Natural killer cell treated with Interleukin-12 subunit alpha and Interleukin-12 subunit beta and Interleukin-15 and Interleukin-18, amount 100 ng/mL, for 72 hours (primary cell): ENCODE measurements at places on chromosomes 6 and 20.

DNA sequence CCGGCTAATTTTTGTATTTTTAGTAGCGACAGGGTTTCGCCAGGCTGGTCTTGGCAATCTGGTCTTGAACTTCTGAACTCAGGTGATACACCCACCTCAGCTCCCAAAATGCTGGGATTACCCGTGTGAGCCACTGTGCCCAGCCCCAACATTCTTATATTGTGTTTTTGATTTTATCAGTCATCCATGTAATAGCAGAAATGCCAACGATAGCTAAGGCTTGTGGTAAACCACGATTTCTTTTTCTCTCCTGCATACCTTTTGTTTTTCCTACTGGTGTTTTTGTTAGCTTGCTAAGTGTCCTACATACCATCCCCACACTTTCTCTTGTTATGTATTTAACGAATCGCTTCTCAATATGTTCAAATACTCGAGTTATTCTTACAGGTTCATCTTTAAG is 12.1 kb downstream of the PHACTR2 start:
- DNase-seq: no peak

DNA sequence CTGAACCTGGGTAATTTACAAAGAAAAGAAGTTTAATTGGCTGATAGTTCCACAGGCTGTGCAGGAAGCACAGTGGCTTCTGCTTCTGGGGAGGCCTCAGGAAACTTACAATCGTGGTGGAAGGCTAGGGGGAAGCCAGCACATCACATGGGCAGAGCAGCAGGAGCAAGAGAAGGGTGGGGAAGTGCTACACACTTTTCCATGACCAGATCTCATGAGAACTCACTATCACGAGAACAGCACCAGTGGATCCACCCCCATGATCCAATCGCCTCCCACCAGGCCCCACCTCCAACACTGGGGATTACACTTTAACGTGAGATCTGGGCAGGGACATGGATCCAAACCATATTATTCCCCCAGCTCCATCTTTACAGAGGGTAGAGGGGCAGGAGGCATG is 166.4 kb downstream of the NFATC2 start:
- no peak for DNase-seq

- DNase-seq: peak; percentile 93
Observed at GRCh38 chr6:35731736-35732532, 4.9 kb upstream of the ARMC12 start.

DNA sequence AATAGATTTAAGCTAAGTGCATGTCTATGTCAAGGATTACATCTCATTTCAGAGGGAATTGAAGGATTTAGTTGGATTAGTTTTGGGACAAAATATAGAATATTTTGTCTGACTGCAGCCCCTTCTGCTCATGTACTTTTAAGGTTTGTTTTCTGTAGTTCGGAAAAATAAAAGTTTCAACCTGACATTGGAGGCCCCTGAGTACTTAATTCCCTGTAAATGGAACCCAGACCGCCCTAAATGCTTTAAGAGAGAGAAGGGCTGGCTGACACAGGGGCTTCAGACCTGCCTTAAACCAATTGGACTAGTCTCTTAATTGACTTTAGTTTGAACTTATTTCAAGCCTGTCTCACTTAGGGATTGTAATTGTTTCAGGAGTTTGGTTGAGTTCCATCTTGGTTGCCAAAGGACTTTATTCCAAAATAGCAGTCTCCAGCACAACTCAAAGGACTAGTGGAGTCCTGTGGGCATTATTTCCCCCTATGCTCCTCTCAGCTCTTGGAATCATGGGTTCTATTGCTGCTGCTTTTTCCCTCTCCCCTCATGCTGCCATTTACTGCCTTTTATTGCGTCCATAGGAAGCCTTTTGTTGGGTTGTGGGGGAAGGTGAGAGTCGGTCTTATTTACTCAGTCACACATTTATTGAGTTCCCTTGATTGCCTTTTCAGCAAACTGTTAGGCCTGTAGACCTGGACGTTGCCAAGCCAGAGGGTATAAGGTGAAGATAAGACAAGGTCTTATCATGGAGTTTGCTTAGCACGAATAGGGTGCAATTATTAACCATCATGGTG is 14.5 kb downstream of the BRD2 start:
- DNase-seq: no peak

- no peak for DNase-seq
Observed at GRCh38 chr6:41707565-41708200, 27.7 kb downstream of the TFEB start.

GRCh38 chr6:35972471-35973367 is 51.7 kb downstream of the SLC26A8 start:
- no peak for DNase-seq

- DNase-seq: no peak
Observed at GRCh38 chr6:747921-748320, 55.0 kb upstream of the EXOC2 start.

- no peak for DNase-seq
Observed at GRCh38 chr6:136863752-136864151, 41.4 kb downstream of the PEX7 start.

GRCh38 chr20:43376831-43377230 is 80.9 kb upstream of the SRSF6 start:
- no peak for DNase-seq

DNA sequence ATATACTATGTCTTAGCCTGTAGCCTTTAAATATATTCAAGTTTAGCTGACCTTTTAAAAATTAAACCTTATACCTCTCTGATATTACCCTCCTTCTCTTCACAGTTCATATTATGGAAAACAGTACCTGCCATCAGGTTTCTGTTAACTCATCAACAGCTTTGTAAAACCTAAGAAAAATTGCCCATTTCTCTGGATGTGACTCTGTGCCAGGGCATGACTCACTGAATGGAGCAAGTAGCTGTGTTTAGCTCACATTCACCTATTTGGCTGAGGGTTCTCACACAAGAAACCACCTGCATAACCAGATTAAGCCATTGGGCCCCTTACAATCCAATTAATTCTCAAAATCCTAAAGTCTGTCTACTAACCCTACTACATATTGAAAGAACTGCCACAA is 678.8 kb upstream of the MARCKS start:
- no peak for DNase-seq

GRCh38 chr6:3727036-3727435 is 24.5 kb downstream of the PXDC1 start:
- no peak for DNase-seq

- DNase-seq: no peak
Observed at GRCh38 chr6:143695969-143696663, 18.4 kb downstream of the PHACTR2 start.

GRCh38 chr6:105102186-105102585 is 77.6 kb downstream of the POPDC3 start:
- DNase-seq: no peak

DNA sequence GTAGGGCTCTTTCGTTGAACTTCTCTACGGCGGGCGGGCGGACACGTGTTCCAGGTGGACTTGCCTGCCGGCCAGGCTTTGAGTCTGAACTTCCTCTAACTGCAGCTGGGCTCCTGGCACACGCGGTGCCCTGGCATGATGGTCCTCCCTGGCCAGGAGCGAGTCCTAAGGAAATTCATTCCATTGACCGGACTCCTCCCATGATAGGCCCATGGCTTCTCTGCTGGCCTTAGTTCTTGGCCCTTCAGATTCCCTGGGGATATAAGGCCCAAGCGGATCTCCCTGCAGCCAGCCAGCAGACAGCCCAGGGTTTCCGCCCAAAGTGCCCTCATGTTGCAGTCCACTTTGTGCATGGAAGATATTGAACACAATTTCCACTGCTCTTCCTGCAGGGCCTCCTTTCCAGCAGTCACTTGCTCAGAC is 39.4 kb downstream of the TBC1D7 start:
- no peak for DNase-seq

DNA sequence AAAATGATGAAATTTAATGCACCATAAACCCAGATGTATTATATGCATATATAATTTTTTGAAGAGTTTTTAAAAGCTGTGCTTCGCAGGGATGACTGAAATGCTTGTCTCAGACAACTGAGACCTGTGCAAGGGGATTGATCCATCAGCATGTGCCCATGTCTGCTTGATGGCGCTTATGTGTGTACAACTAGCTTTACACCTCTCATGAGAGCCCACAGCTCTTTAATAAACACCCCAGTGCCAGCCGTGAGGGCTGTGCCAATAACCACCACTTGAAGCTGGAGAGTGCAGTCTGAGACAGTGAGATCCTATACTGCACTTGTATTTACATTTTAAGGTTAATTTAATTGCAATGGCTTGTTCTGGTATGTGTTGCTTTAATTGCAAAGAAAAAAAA is 225.5 kb downstream of the BCKDHB start:
- DNase-seq: no peak

DNA sequence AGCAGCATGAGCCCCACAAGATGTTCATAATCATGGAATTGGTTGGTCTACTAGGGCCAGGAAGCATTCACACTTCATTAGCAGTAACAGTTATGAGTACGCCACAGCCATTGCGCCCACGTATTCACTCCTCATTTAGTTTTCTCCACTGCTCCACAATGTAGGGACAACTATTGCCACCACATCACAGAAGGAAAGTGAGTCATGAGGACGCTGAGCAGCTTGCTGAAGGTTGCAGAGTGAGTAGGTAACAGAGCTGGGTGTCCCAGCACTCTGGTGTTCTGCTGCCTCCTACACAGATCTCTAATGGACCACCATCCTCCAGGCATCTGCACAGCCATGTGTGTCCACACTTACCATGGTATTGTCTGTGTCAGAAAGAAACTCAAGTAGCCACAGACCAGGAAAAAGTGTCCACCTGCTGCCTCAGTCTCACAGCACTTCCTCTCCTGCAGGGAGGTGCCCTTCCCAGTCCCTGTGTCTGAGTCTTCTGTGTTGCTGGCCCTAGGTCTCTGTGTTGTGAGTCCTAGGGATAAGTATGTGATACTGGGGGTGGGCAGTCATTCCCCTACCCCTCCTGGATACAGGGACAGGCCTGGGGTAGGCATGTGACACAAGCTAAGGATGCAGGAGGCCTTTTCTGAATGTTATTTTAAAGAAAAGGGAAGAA is 103.9 kb downstream of the TTLL2 start:
- no peak for DNase-seq

GRCh38 chr6:64252256-64252655 is 616.7 kb downstream of the PHF3 start:
- no peak for DNase-seq

GRCh38 chr6:148074738-148075137 is 267.9 kb upstream of the SASH1 start:
- DNase-seq: no peak

GRCh38 chr6:152170702-152171667 is 363.5 kb downstream of the ESR1 start:
- DNase-seq: no peak

GRCh38 chr6:3794092-3794491 is 42.6 kb upstream of the PXDC1 start:
- DNase-seq: no peak

DNA sequence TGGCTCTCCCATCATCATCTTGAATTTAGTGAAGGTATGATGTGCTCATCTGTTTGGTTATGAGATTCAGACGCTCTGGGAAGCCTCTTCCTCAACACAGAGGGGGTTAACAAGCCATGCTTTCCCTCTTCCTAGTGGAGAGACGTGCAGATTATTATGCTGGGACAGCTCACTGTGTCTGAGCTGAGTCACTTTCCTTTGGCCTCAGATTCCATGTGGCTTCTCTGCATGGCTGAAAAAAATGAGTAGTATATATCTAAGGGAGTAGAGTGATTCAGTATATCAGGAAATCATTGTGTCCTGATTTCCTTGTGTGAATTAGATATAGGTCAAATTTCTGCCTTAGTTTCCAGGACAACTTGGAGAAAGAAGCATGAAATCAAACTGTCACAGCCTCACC is 52.6 kb downstream of the FIG4 start:
- DNase-seq: no peak

GRCh38 chr6:124991764-124992295 is 29.6 kb downstream of the RNF217 start:
- DNase-seq: no peak

DNA sequence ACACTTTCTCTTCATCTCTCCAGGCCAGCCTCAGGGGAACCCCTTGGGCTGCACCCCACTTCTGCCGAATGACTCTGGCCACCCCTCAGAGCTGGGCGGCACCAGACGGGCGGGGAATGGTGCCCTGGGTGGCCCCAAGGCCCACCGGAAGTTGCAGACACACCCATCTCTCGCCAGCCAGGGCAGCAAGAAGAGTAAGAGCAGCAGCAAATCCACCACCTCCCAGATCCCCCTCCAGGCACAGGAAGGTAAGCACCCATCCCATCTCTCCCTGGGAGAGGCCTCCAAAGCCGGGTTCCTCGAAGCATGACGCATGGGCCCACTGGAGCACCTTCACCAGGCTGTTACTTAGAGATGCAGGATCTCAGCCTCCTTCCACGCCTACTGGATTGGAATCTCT is 11.3 kb downstream of the MDFI start:
- no peak for DNase-seq

DNA sequence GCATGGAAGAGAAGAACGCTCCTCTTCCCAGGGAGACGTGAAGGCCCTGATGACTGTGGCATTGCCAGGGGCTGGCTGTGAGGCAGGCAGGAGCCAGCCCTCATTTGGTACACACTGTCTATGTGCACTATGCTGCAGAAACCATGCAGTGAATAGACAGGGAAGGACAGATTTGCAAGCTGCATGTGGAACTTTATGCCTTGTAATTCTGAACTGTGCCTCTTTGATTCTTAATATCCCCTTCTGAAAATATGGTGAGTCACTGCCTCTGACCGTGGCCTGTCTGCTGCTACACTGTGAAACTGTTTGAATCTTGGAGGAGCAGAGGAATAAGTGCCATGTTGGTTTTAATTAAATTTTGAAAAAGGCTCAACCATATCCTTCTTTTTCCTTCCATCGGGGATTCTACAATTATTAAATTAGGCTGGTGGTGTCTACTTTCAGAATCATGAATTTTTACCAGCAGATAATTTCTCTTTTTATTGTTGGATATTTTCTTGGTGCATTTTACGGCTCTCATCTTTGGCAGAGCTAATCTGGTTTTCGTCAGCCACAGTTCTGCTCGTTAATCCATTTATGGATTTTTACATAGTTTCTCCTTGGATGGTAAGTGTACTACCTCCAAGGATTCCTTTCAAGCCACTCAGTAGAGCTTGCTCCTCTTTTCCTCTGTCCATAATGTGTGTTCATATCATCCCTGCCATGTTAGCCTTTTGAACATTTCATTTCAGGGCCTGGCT is 301.0 kb upstream of the SLC35B3 start:
- DNase-seq: no peak

GRCh38 chr20:4869290-4870193 is 131.8 kb downstream of the SLC23A2 start:
- no peak for DNase-seq

DNA sequence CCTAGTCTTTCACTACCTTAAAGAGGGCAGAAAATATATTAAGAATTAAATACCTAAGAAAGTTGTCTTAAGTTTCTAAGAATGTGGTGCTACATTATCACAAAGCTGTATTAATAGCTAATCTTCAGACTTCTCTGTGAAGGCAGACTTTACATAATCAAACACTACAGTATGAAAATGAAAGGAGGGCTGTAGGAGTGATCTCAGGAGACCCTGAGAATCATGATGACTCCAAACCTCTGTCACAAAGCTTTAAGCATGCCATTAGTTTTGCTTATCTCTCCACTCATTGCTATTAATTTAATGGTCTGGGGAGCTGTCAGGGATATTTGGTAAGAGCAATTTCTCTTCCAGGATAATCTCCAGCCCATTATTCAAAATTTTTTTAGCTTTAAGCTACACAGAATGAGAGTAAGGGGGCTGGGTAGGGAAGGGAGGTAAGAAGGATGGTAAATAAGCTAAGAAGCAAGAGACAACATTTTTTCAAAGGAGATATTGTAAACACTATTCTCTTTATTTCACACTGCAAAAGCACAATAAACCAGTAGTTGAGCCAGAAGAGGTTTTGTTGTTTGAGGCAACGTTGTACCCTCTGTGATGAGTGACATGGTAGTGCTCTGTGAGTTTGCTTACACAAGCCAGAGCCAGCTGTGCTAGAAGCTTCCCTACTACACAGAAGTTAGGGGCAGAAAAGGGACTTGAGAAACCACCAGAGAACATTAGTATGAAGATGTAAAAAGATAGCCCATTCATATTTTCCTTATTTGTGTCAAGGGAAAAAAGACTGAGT is 258.8 kb downstream of the GMDS start:
- DNase-seq: no peak
